ENCODE measurements at places on chromosomes 7 and 10.

DNA sequence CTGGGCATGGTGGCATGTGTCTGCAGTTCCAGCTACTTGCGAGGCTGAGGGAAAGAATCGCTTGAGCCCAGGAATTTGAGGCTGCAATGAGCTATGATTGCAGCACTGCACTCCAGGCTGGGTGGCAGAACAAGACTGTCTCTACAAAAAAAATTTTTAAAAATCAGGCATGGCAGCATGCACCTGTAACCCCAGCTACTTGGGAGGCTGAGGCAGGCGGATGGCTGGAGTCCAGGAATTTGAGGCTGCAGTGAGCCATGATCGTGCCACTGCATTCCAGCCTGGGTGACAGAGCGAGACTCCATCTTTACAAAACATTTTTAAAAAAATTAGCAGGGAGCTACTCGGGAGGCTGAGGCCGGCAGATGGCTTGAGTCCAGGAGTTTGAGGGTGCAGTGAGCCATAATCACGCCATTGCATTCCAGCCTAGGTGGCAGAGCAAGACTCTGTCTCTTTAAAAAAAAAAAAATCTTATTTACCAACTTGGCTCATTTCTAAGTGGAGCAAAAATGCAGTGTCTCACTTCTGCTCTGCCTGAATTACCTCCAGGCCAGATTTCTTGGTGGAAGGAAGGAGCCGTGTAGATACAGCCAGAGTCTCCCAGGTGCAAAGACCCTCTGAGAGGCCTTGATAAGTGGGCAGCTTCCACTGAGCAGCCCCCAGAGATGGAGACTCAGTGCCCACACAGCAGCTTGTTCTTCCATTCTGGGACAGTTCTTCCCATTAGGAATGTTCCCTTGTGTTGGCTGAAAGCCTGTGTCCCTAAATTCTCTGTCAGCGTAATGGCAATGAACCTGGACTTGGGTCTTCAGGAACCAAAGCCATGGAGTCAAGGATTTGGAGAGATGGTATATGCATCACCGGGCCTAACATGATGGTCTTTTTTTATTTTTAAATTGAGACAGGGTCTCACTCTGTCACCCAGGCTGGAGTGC is 30.0 kb downstream of the GTF2IRD1 start:
- DNase-seq: peak; percentile 61

GRCh38 chr10:60943316-60944057 is 498 bp downstream of the RHOBTB1 start:
- DNase-seq: peak; percentile 64

GRCh38 chr7:461117-461452 is 58.6 kb downstream of the PDGFA start:
- DNase-seq: no peak

- DNase-seq: no peak
Measured at GRCh38 chr10:18290651-18291313, 150.6 kb downstream of the CACNB2 start.

DNA sequence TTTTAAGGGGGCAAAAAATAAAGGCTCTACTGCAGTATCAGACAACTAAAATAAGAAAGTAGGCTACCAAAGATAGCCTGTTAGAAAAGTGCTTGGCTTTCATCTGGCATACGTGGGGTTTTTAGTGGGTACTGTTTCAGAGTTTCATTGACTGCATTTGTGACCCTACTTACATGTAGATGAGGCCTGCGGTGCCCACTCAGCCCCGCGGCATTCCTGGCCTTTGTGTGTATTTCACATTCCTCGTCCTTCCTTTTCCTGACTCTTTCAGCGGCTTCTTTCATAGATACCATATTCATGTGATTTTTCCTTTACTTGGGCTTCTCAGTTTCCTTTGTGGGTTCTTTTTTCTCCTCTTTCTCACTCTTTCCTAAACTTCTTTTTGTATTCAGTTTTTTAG is 50.7 kb downstream of the UBE3C start:
- no peak for DNase-seq

GRCh38 chr10:79137300-79137756 is 68.6 kb downstream of the ZMIZ1 start:
- no peak for DNase-seq

- no peak for DNase-seq
Measured at GRCh38 chr7:69374044-69374425, 224.2 kb upstream of the AUTS2 start.

DNA sequence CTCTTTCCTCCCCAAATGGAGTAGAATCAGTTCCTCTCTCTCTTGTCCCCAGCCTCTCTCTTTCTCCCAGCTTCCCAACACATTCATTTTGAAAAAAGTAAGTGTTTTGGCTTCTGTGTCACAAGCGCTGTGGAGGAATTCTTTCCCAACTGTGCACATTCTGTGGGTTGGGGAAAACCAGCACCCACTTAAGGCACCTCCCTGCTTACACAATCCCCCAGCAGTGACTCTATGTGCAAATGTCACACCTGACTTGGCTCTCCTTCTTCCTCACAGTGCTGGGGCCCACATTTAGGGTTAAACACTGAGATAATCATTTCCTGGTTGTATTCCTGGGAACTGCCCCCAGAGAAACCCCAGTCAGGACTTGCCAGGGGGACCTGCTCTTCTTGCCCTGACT is 358.1 kb upstream of the ZNF32 start:
- peak; percentile 39 for DNase-seq

- DNase-seq: peak; percentile 52
Measured at GRCh38 chr7:121519548-121520521, 123.7 kb upstream of the FAM3C start.
